ENCODE measurements at places on chromosomes 5 and 9.

DNA sequence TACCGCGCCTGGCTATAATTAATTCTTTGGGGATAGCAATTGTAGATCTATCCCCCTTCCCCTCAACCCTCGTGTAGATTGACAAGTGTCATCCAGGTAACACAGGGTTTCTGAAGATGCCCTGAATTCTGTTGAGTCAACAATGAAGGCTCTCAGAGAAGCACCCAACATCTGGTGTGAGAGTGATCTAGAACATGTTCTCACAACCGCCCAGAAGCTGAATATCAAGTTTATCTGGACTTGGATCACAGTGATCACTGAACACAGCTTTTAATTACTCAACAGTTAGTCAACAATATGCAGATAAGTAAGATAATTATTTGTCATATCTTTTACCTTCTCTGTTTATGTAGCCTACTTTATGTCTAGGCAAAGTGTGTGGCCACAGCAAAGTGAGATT lies 204.2 kb upstream of the RGMB start:
- H3K4me1 ChIP-seq: no peaks in the 10 kb centered on the region
- H3K27me3 ChIP-seq: no peaks in the 10 kb centered on the region
- no peak overlapping the region for H3K4me3 ChIP-seq
- DNase-seq: no peak

GRCh38 chr5:90866915-90867731 lies 308.5 kb downstream of the ADGRV1 start:
- no peaks in the 10 kb centered on the region for H3K36me3 ChIP-seq
- H3K4me3 ChIP-seq: no peak overlapping the region
- DNase-seq: no peak

GRCh38 chr5:161256957-161257356 lies 289.6 kb downstream of the GABRB2 start:
- no peaks in the 10 kb centered on the region for H3K4me1 ChIP-seq
- no peaks in the 10 kb centered on the region for H3K27me3 ChIP-seq
- H3K36me3 ChIP-seq: no peaks in the 10 kb centered on the region
- DNase-seq: no peak
- no peak overlapping the region for H3K4me3 ChIP-seq
- no peak overlapping the region for H3K27ac ChIP-seq

- H3K36me3 ChIP-seq: no peaks in the 10 kb centered on the region
- no peak overlapping the region for H3K4me3 ChIP-seq
- DNase-seq: no peak
These were observed 19.4 kb downstream of the PLPPR1 start for GRCh38 chr9:101047848-101048397.

DNA sequence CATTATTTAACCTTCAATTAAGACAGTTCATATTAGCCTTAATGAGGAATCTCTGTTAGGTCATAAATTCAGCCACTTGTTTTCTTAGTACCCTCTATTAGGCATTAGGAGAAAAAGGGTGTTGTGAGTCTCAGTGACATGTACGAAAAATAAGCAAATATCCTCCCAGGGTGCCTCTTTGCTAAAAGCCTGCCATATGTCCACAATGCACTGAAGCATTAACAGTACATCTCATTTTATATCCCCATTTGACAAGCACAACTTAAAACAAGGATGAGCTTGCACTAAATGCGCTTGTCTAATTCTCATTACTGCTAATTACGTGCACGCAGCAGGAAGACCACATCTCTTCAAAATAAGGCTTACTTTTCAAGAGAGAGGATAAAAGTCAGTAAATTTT lies 48.4 kb upstream of the SRFBP1 start:
- H3K4me3 ChIP-seq: no peak overlapping the region
- no peaks in the 10 kb centered on the region for H3K36me3 ChIP-seq
- DNase-seq: no peak
- no peaks in the 10 kb centered on the region for H3K4me1 ChIP-seq
- no peak overlapping the region for H3K27ac ChIP-seq

DNA sequence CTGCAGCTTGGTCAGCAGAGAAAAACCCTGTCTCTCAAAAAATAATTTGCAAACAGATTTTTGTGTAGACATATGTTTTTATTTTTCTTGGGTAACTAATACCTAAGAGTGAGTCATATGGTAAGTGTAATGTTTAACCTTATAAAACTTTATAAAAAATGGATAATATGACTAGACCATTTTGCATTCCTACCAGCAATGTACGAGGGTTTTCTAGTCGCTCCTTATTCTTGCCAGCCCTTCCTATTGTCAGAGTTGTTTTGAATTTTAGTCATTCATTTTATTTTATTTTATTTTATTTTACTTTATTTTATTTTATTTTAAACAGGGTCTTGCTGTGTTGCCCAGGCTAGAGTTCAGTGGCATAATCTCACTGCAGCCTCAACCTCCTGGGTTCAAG lies 37.8 kb downstream of the RABGAP1 start:
- no peaks in the 10 kb centered on the region for H3K36me3 ChIP-seq
- H3K4me1 ChIP-seq: no peaks in the 10 kb centered on the region
- no peak overlapping the region for H3K27ac ChIP-seq
- H3K4me3 ChIP-seq: no peak overlapping the region
- no peak for DNase-seq

DNA sequence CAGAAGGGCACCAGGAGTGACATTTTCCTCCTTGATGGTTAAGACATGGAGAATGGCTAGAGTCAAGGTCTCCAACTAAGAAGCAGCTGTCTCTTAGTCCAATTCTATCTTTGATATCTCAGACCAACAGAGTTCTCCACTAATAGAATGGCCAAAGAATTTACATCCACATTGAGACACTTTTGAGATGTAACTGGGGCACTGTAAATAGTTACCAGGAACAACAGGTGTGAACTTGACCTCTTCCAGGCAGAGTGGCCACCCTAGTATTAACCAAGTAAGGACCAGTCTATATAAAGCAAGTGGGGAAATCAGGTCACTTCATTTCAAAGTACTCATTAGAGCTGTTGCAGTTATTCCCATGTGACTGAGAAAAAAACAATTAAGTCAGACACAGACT lies 159.7 kb upstream of the RAD23B start:
- DNase-seq: no peak
- H3K27ac ChIP-seq: no peak overlapping the region
- H3K4me3 ChIP-seq: no peak overlapping the region
- peaks cover 10% of the 10 kb centered on the region for H3K27me3 ChIP-seq
- H3K36me3 ChIP-seq: no peaks in the 10 kb centered on the region

GRCh38 chr9:4549751-4550295 lies 59.6 kb downstream of the SLC1A1 start:
- H3K4me1 ChIP-seq: peaks cover 50% of the 10 kb centered on the region
- H3K27me3 ChIP-seq: no peaks in the 10 kb centered on the region
- no peak overlapping the region for H3K4me3 ChIP-seq
- no peak for DNase-seq
- no peak overlapping the region for H3K27ac ChIP-seq
- H3K36me3 ChIP-seq: no peaks in the 10 kb centered on the region

- H3K36me3 ChIP-seq: no peaks in the 10 kb centered on the region
- peak overlapping the region; percentile 32 for H3K27ac ChIP-seq
- no peak overlapping the region for H3K4me3 ChIP-seq
- peaks cover 44% of the 10 kb centered on the region for H3K4me1 ChIP-seq
- H3K27me3 ChIP-seq: no peaks in the 10 kb centered on the region
- DNase-seq: peak; percentile 66
These were observed 43.7 kb upstream of the ITGA1 start for GRCh38 chr5:52743970-52744369.

GRCh38 chr9:113454914-113455761 lies 8.4 kb upstream of the RGS3 start:
- H3K27me3 ChIP-seq: no peaks in the 10 kb centered on the region
- no peak overlapping the region for H3K27ac ChIP-seq
- H3K4me1 ChIP-seq: peaks cover 4% of the 10 kb centered on the region

- no peaks in the 10 kb centered on the region for H3K36me3 ChIP-seq
- H3K27ac ChIP-seq: no peak overlapping the region
- no peak overlapping the region for H3K4me3 ChIP-seq
- H3K4me1 ChIP-seq: no peaks in the 10 kb centered on the region
These were observed 448.9 kb downstream of the BNC2 start for GRCh38 chr9:16421532-16421931.

- no peaks in the 10 kb centered on the region for H3K27me3 ChIP-seq
- H3K4me3 ChIP-seq: no peak overlapping the region
- no peak overlapping the region for H3K27ac ChIP-seq
- H3K4me1 ChIP-seq: peaks cover 5% of the 10 kb centered on the region
- DNase-seq: no peak
- peaks cover 2% of the 10 kb centered on the region for H3K36me3 ChIP-seq
These were observed 6.8 kb downstream of the SLC36A1 start for GRCh38 chr5:151454166-151454565.

DNA sequence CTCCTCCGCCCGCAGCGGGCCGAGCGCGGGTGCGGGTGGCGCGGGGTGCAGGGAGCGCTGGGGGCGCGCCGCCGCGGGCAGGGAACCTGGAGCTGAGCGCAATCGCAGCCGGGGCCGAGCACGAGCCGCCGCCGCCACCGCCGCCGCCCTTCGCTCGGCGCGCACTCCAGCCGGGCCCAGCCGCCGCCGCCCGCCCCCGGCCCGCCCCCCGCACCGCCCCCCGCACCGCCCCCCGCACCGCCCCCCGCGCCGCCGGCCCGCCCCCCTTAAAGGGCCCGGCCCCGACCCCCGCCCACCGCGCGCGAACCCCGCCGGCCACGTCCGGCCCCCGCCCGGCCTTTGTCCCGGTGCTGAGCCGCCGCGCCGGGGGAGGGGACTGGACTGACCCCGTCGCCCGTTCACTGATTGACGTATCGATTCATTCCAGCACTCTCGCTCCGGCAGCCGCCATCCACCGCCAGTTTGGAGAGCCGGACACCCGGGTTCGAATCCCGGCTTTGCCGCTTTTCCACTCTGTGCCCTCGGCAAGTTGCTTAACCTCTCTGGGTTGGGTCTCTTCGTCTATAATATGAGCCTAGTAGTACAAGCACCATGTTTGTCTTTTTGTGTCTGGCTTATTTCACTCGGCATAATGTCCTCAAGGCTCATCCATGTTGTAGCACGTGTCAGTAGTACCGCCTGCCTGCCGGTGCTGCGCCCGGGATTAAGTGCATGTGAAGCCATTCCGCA lies at the start of gene SH3PXD2B:
TSS of gene SH3PXD2B (minus strand) at position 168 of the 729 bp plus-strand sequence. CDS start 173 bp downstream, outside the sequence.
- H3K36me3 ChIP-seq: no peaks in the 10 kb centered on the region
- peaks cover 24% of the 10 kb centered on the region for H3K27me3 ChIP-seq
- DNase-seq: peak; percentile 49
- H3K4me3 ChIP-seq: peak within 1 kb of the TSS; percentile 74
- no peak within 1 kb of the TSS for H3K27ac ChIP-seq

- no peak overlapping the region for H3K4me3 ChIP-seq
- no peaks in the 10 kb centered on the region for H3K36me3 ChIP-seq
- no peak overlapping the region for H3K27ac ChIP-seq
- DNase-seq: no peak
- H3K27me3 ChIP-seq: no peaks in the 10 kb centered on the region
These were observed 47.4 kb upstream of the MEF2C start for GRCh38 chr5:88930335-88930734.

- peaks cover 14% of the 10 kb centered on the region for H3K4me1 ChIP-seq
- no peak overlapping the region for H3K4me3 ChIP-seq
- no peak overlapping the region for H3K27ac ChIP-seq
- H3K36me3 ChIP-seq: no peaks in the 10 kb centered on the region
These were observed 81.8 kb downstream of the SUSD1 start for GRCh38 chr9:112093147-112093869.

- no peak overlapping the region for H3K4me3 ChIP-seq
- no peaks in the 10 kb centered on the region for H3K36me3 ChIP-seq
- H3K27ac ChIP-seq: no peak overlapping the region
These were observed 215.4 kb upstream of the NR4A3 start for GRCh38 chr9:99606296-99606695.

GRCh38 chr5:32074401-32074800 lies 99.7 kb downstream of the GOLPH3 start:
- no peak for DNase-seq
- H3K4me3 ChIP-seq: no peak overlapping the region
- H3K27me3 ChIP-seq: no peaks in the 10 kb centered on the region
- no peaks in the 10 kb centered on the region for H3K36me3 ChIP-seq
- H3K4me1 ChIP-seq: no peaks in the 10 kb centered on the region

DNA sequence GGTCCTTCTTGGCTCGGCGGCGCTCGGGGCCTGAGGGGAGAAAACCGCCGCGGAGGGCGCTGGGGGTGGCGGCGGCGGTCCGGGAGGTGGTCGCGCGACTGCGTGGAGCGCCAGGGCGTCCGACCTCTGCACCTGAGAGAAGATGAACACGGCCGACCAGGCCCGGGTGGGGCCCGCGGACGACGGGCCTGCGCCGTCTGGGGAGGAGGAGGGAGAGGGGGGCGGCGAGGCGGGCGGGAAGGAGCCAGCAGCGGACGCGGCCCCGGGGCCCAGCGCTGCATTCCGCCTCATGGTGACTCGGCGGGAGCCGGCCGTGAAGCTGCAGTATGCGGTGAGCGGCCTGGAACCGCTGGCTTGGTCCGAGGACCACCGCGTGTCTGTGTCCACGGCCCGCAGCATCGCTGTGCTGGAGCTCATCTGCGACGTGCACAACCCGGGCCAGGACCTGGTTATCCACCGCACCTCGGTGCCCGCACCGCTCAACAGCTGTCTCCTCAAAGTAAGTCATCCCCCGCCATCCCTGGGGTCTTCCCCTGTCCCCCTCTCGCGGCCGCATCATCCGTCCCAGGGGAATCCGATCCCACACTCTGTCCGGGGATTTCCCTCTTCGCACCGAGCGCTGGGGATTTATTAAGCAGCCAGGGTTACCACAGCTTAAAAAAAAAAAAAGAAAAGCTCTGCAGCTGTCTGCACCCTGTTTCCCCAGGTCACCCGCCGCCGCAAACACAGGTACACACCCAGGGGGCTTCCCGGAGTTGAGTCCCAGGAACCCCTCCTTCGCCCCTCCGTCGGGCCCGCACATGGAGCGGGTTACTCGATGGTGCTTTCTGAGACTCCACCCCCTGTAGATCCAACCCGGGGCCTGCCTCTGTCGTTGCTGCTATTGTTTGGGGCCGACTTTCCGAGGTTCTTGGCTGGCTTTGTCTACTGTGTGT lies at the start of gene GTF3C4:
TSS of gene GTF3C4 (plus strand) at position 8 of the 935 bp plus-strand sequence. CDS start at position 143, 135 bp downstream.
- peaks cover 8% of the 10 kb centered on the region for H3K36me3 ChIP-seq
- no peaks in the 10 kb centered on the region for H3K27me3 ChIP-seq
- H3K27ac ChIP-seq: peak within 1 kb of the TSS; percentile 88
- peak within 1 kb of the TSS; percentile 89 for H3K4me3 ChIP-seq

DNA sequence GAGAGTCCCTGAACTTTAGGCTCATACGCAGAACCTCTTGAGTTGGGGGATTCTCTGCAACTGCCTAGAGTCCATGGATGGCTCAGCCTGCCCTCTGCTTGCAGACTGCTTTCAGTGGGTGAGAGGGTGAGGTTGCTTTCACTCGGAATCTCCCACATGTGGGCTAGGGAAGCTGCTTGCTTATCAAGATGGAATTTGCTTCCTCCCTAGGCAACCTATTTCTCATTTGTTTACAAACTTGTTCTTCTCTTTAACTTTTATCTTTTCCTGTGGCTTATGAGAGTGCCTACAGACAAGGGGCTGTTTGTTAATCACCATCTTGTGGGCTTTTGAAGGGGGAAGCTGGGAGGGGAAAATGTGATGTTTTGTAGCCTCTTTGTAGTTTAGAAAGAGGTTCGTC lies 10.0 kb downstream of the TLE4 start:
- peak overlapping the region; percentile 11 for H3K27ac ChIP-seq
- H3K27me3 ChIP-seq: no peaks in the 10 kb centered on the region
- H3K36me3 ChIP-seq: peaks cover 2% of the 10 kb centered on the region
- H3K4me1 ChIP-seq: peaks cover 72% of the 10 kb centered on the region
- H3K4me3 ChIP-seq: peak overlapping the region; percentile 62
- DNase-seq: peak; percentile 52

Data from activated naive CD4-positive, alpha-beta T cell treated with anti-CD3 and anti-CD28 coated beads for 36 hours (primary cell).